ENCODE measurements at places on chromosomes 7 and 10. TPM values are rescaled to one million over a fixed set of nuclear protein-coding genes. Genes with fewer than 3 reads are reported as not detected.

The FRMPD2 gene
- total RNA-seq = not detected

The FAM24A gene
- not detected for total RNA-seq

The ZNF789 gene
- 10.5 TPM for total RNA-seq

The SDK1 gene
- total RNA-seq = 20.0 TPM

The BET1 gene
- 17.4 TPM for total RNA-seq

The ADCY1 gene
- 3.3 TPM for total RNA-seq

GRCh38 chr10:79313911-79314439 lies 33.3 kb upstream of the PPIF start:
- DNase-seq = no peak

DNA sequence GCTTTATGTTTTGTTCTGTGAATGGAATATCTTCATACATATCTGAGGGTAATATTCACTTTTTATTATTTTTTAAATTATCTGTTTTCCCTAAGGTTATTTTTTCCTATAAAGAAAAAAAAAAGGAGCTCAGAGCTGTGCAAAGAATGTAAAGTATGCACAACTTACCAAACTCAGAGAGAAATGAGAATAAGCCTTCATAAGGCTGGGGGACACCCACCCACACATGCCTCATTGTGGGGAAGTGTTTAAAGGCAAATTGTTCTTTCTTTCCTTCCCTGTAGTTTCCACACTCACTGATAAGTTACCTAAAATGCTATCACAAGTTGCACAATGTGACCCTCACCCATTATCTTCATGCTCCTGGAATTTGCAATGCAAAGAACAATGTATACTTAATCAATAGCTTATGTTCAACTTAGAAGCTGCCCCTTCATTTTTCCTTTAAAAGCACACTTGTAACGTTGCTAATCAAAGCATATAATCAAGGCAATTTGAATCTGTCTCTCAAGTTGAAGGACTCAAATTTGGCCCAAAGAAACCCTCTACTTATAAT lies 108.1 kb downstream of the GNAT3 start:
- no peak for DNase-seq

GRCh38 chr7:27399791-27400567 lies 157.4 kb downstream of the EVX1 start:
- no peak for DNase-seq

- no peak for DNase-seq
These were observed 6.0 kb downstream of the AKR1B10 start for GRCh38 chr7:134533288-134533771.

DNA sequence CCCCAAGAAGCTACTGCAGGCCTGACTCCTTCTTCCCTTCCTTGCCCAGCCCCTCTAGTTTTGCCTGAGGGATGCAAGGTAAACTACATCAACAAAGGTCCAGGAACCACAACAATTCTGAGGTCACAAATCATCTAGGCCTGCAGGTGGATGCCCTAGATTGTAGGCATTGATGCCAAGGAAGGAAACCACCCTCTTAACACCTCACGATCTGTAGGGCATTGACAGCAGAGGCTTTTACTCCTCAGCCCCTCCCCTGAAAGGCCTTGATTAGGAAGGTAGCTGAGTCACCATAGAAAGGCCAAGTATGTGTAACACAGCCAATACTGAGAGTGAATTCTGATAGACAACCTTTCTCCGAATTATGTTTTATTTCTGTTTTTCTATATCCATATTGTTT lies 46.7 kb upstream of the FAM3C start:
- DNase-seq = no peak

GRCh38 chr7:47552621-47553020 lies 29.3 kb downstream of the TNS3 start:
- peak; percentile 51 for DNase-seq

DNA sequence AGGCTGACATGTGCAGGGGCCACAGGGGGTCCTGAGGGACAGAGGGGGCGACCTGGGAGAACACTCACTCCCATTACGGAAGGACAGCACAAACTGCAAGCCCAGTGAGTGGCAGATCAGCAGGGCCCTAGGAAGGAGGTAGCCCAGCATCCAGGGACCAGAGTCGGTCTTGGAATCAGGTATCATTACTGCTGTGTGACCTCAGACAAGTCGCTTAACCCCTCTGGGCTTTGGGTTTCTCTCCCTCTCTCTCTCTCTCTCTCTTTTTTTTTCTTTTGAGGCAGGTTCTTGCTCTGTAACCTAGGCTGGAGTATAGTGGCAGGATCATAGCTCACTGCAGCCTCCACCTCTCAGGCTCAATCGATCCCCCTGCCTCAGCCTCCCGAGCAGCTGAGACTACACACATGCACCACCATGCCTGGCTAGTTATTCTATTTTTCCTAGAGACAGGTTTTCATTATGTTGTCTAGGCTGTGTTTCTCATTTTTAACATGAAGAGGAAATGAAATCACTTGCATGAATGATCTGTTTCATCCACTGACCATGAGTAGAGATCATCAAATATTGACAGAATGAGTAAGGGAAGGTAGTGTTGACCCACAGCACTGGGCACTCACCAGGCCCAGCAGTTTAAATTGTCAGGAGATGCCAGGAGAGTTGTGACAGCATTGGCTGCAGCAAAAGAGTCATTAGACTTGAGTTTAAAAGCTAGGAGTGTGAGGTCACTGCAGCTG lies 49.4 kb downstream of the BUB3 start:
- DNase-seq = no peak

DNA sequence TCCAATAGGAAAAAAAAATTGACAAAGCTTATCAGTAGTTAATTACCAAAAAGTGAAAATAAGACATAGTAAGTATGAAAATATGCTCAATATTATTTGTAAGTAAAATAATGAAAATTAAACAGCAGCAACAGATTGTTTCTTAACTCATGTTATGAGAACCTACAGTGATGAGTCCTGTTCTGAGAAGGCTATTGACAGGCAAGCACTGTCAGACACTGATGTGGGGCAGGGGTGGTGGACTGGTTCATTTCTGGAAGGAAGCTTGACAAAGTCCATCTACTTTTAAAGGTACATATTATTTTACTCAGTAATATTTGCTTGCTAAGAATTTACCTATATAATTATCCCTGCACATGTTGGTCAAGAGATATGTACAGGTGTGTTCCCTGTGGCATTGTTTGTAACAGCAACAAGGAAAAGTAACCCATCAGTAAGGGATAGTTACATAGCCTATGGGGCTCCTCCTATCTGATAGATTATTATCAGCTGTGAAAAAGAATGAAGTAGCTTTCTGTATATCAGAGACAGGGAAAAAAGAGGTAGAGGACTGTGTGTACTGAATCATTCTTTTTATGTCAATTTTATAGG lies 161.6 kb downstream of the RTKN2 start:
- no peak for DNase-seq

DNA sequence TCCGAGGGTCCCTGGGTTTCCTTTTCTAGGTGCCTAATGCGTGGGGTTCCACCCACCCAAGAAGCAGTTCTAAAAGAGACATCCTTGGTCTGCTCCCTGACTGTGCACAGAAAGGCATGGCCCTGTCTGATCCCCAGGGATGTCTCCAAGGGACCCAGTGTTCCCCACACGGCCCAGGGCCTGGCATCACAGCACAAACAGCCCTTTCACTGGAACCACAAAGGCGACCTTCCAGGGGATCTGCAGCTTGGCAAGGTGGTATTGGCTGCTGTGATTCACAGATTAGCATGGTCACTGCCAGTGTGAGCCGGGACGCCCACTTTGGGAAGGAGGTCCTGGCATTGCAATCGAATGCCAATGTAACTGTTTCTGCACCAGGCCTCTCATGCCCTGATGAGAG lies 6.4 kb downstream of the KCNMA1 start:
- DNase-seq = peak; percentile 77

- DNase-seq = no peak
These were observed 5.6 kb upstream of the LRRN3 start for GRCh38 chr7:111085356-111085755.

DNA sequence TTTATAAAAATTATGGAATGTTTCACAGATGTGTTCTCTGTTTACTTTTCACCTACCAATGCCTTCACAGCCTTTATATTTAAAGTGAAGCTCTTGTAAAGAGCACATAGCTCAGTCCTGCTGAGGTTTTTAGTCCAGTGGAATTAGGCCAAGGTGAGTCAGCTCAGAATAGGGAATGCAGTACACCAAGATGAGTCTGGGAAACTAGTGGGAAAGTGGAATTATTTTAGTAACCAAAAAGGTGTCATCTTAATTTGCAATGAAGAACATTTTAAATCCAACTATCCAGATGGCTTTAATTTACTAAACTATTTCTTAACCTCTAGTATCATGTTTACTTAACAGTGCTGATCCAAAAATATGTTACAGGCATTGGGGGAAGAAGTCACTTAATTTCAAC lies 236.3 kb upstream of the CTBP2 start:
- no peak for DNase-seq

DNA sequence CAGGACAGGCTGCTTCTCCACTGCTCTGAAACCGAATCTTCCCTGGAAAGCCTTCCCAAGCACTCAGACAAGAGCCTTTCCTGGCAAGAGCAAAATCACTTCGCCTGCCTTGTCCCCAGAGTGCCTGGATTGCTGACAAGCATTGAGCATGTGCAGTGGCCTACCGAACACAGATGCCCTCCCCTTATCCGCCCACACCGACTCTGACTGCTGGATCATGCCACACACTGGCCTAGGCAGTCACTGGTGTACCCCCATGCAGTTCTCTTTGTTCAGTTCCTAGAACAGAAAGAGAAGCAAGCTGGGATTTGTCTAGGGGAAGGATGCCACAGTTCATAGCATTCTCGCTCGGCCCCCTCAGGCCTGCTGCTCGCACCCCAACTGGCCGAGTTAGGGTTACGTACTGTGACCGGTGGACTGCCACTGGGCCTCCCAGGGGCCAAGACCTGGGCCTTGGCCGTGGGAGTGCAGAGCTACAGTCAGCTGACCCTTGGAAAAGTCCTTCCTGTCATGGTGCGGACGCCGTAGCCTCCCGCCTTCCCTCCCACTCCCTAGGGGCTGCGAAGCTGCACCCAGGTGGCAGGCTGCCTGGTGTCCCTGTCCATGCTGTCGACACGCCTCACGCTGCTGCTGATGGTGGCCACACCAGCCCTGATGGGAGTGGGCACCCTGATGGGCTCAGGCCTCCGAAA lies 6.9 kb downstream of the ABCB8 start:
- no peak for DNase-seq

DNA sequence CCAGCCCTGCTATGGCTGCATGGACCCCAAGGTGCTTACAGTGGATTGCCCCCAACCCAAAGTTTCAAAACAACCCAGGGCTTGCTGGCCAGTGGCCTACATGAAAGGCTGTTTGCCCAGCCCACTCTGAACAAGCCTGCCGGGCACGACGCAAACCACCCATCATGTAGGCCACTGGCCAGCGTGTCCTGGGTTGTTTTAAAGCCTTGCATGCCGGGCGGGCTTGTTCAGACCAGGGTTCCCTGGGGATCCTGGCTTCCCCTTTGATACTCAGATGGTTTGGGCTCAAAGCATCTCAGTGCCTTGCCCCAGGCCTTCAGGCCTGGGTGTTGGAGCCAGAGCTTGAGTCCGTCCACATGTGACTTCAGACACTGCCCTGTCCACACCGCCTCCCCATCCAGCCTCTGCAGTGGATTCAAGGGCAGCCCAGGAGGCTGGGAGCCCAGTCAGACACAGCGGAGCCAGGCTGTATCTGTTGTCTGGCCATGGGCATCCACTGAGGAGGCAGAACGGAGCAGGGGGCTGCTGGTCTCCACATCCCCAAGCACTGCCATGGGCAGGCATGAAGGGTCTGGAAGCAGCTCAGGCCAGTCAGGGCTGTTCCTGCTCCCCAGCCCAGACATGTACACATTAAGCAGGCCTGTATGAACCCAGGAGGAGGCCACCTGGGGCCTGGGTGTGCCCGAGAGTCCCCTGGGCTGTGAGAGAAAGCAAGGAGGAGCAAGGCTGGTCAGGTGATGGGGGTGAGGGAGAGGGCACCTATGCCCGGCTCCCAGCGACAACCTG lies 4.0 kb upstream of the ADIRF start:
- DNase-seq = peak; percentile 70

DNA sequence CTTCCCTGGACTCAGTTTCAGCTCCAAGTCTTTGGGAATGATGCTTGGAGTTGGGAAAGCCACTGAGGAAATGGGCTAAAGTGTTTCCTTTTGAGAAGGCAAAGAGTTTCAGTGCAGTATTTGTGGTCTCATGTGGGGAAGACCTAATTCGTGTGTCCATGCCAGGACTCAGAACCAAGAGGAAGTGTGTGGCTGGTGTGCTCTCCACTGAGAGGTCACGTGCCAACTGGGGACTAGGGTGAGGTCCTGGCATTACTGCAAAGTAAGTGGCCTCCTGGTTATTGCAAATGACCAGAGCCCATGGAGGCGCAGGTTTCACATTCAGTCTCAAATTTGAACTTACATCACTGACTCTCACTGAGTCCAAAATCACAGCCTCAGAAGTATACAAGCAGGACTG lies 48.6 kb upstream of the ITPRID1 start:
- no peak for DNase-seq

- DNase-seq = no peak
These were observed 33.6 kb downstream of the C7orf25 start for GRCh38 chr7:42878303-42878702.

GRCh38 chr7:131040467-131040932 lies 287.2 kb upstream of the MKLN1 start:
- no peak for DNase-seq

DNA sequence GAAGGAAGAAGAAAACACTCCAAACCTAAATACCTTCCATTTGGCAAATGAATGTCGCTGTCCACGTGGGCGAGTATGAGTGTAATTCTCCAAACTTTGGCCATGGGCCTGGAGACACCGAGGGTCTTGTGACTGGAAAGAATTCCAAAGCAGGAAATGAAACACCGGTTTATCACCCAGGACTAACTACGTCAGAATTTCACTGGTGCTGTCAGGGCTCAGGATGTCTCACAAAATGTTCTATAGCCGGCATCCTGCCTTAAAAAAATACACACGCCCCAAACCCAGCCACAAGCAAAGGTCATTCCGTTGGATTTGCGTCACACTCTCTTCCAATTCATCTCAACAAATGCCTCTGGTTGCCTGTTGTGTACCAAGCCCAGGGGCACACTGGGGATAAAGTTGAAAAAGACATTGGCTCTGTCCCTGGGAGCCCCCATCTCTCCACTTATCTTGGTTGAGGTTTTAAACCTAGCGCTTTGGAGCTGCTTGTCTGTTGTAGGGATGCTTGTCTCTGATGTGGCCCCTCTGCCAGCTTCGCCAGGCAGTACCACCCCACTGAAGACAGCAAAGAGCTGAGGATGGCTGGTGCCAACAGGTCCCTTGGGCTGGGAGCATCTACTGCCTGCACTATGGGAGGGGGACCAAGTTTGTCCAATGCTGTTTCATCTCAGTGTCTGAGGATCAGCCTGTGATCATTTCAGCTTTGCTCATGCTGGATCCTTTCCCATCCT lies 31.2 kb downstream of the GSTO2 start:
- DNase-seq = peak; percentile 78

DNA sequence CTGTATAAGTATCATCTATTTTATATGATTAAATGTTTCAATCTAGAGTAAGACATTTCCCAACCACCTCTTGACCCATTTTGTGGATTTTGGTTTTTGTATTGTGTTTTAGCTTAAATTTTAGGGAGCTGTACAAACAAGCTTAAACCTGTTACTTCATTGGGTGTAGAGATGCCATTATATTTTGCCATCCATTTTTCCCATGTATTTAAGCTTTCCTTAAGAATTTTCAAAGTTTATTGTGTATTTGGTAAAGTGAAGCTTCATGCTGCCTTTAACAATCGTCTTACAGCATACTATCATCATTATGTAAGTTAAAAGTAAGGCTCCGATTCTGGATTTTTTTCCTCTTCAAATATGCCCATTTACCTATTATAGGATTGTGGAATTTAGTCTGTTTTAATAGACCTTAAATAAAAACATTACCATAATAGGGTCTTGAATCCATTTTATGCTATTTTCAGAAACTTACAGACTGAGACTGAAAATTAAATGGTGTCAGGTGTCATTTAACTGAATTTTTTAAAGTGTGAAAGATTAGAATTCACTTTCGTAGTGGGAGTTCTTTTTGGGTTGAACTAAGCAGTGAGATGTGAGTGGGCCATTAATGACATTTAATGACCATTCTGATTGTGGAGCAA lies 2.2 kb downstream of the KMT2E start:
- DNase-seq = no peak
